ENCODE measurements at places on chromosomes 3 and 15.

DNA sequence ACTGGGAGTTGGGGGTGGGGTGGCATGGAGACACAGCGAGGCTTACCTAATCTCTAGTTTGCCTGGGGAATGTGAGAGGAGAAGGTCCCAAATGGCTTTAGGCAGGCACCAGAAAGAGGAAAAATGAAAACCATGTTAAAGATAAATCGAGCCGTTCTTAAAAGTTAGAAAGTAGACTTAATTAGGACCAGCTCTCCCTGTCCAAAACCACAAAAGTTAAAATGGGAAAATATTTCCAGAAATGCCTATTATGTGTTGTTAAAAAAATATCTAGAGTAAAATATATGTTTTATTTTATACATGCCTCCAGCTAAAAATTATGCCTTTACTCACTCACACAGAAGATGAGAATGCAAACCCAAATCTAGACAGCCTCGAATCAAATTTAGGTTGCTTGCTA lies 50.1 kb downstream of the LRTM1 start:
- DNase-seq, result no peak

DNA sequence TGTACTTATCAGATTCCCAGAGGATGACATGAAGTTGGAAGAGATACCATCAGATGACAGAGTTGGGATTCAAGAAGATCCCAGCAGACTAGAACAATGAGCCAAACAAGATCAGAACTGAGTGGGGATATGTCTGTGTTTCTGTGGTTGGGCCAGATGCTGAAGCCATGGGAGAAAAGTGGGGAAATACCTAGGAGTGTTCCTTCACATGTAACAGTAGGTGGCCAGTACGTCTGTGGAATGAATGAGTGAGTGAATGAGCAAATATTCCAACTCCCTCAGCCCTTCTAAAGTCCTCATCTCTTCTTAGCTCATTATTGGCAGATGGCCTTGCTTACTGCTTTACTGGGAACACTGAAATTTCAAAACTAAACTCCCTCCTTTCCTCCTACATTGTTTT lies 32.2 kb upstream of the GREM1 start:
- DNase-seq, result no peak

DNA sequence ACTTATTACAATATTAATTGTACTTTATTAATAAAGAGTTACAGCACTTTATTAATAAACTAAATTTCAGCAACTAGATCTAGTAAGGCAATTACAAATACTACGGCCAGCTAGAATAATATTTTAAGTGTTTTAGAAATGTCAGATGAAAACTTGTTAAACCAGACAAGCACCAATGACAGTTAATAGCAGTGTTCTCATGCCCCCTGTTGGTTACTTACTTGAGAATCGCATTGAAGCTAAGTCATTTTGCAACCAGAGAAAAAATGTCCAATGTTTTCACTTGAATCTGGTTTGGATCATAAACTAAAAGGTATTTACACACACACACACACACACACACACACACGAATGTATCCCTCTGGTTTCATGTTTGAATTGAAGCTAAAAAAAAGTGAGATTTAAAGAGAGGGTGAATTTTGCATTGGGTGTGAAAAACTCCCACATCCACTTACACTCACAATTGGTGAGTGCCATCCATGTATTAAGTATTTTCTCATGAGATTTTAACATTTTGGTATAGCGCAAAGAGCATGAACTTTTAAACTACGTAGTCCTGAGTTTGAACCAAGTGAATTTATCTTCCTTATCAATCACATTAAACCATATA lies 347.7 kb downstream of the ZBBX start:
- DNase-seq, result no peak

DNA sequence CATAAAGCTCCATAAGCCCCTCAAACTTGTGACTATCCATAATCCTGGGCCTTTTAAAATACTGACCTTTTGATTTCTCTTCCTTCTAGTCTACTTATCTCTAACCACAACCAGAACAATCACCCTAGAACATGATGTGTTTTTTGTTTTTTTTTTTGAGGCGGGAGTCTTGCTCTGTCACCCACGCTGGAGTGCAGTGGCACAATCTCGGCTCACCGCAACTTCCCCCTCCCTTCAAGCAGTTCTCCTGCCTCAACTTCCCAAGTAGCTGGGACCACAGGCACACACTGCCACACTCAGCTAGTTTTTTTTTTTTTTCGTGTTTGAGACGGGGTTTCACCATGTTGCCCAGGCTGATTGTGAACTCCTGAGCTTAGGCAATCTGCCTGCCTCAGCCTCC lies 25.1 kb downstream of the VPS39 start:
- DNase-seq, result no peak

- no peak for DNase-seq
Observed at GRCh38 chr3:42712344-42712648, 9.7 kb upstream of the HHATL start.

DNA sequence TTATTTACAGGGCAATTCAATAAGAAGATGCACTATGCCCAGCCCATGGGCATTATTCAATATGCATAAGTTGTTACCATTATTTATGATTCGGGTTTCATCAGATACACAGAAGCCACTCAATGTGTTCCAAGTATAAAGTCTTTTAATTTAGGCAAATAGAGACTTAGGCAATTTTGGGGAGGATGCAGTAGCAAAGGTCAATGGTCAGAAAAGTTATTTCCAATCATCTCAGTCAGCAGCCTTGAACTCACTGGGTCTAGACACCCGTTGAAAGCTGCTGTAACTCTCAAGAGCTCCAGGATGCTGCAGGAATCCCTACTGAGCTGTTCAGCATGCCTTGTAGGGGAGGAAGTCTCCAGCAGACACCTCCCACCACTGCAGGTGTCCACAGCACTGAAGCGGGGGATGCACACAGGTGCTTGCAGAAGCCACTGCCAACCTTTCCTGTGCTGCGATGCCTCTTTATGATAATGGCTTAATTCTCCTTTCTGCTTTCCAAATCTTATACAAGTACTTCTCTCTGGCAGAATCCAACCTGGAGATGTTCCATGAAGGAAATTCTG lies 155.0 kb upstream of the SUCLG2 start:
- no peak for DNase-seq

DNA sequence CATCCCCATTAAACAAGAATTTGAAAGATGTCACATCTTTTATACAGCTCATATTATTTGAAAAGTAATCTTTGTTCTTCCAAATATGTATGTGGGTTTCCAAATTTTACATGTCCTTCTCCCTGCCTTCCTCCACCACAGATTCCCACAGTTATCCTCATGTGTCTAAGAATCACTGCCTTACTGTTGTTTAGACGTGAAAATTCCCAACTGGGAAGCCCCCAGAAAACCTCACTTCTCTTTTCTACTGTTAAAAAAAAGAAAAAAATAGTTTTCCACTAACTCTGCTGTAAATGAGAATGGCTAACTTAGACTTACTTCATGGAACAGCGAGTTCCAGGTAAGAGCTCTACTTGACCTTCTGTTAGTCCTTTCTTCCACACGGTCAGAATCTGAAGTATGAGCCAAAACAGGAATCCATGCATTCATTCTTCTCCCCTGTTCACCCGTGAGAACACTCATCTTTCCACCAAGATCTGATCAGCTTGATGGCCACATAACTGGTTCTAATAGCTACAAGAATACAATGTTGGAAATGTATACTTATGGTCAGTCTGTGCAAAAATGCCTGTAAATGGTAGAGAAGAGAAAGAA lies 17.9 kb upstream of the CSTA start:
- no peak for DNase-seq

DNA sequence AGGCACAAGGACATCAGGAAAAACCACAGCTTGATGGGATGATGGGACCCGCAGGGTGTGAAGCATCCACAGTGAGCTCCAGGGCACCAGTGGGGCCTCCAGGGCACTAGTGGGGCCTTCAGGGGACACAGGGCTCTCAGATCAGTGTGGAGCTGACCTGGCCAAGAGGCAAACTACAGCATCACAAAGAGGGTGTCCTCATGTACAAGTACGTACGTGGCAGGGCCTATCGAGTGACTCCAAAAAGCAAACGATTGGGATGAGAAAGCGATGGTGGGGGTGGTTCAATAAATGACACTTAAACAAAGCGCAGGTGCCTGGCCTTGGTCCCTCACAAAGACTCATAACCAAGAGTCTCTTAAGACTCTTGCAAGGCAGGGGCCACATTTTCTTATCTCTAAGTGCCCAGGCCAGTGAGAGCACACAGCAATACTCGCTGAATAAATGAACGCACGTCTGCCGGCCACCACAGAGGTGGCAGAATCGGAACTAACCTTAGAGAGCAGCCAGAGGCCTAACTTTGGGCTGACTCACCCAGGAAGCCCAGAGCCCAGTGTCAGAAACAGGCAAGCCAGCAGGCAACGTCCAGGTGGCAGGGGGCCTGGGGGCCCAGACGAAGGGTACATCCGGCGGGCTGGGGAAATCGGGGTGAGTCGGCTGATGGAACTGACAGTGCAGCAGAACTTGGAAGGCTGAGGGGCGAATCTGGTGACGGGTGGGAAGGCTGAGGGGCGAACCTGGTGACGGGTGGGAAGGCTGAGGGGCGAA lies 8.7 kb downstream of the PCSK6 start:
- DNase-seq, result no peak

DNA sequence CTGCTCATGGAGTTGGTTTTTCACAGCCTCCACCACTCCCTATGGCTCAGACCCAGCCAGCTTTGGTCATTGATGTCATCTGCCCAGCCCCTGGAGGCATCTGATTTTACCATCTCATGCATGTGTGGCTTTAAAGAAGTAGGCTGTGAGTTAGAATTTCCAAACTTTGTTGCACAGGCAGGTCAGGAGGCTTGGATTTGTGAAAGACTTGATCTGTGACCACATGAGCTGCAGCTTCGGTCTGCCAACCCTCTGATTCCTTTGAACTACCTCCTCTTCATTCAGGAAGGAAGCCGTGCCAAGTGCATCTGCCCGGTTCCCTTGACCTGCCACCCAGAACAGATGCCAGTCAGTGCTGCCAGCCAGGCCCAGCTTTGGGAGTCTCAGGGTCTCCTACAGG lies 9.2 kb downstream of the CTXND1 start:
- DNase-seq, result no peak

GRCh38 chr3:134106580-134106979 lies 76.9 kb upstream of the SLCO2A1 start:
- DNase-seq, result no peak

- DNase-seq, result no peak
Observed at GRCh38 chr3:149131589-149131988, 2.2 kb downstream of the HPS3 start.

- DNase-seq, result no peak
Observed at GRCh38 chr3:186466391-186466974, 77.7 kb downstream of the CRYGS start.

- no peak for DNase-seq
Observed at GRCh38 chr3:150429767-150430671, 21.9 kb downstream of the TSC22D2 start.

GRCh38 chr3:148990236-148990635 lies 1.1 kb upstream of the GYG1 start:
- no peak for DNase-seq

Data from CD4-positive, alpha-beta T cell treated with Interleukin-4 for 4 hours (primary cell).